ENCODE measurements at places on chromosomes 6 and 20.
A peak's percentile ranks its signal among the peaks of the same experiment; 100 is the strongest.

DNA sequence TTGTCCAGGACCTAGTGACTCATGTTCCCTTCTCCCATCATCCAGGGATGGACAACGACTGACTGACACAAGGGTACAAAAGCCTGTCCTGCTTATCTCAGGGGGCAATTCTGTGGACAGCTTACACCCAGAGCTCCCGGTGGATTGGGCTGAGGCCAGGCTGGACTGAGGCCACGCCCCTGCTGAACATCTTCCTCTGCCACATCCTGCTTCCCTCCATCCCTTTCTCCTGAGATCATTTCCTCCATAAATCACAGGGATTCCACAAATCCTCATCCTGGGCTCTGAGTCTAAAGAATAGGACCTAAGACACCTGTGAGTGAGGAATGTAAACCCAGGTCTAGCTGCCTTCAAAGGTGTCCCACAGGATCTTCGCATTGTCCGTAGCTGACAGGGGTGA lies 30.4 kb upstream of the RNF24 start:
- DNase-seq, result peak; percentile 44

DNA sequence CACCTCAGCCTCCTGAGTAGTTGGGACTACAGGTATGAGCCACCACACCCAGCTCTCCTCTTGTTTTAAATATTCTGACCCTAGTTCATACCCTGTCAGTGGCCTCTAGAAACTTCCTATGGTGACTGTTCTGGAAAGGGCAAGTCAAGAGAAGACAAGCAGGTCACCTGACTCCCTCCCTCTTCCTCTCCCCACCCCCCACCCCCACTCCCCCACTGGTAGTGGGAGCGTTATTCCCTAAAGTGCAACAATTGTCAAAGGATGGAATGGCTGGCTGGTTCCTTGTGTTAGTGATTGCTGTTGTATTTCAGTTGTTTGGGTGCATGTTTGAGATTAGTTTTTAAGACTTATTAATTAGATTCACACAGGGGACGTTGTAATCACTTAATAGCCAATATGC lies 136.1 kb downstream of the CARMIL1 start:
- DNase-seq, result no peak

DNA sequence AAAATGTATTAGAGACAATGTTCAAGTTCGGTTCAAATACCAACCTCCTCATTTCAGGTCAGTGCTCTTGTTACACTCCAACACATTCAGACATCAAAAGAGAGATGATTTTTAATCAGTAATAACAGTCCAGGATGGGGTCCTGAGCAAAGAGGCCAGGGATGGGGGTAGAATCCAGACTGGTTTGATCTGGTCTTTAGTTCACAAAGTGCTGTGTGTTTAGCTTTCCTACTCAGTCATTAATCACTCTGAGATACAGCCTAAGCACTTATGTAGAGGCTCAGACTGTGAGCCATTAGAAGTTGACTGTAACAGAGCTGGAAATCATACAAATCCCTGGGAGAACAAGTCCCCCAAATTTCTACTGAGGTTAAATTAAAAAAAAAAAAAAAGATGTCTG lies 241.6 kb downstream of the PTPRK start:
- DNase-seq, result no peak

GRCh38 chr6:1242446-1242845 lies 69.5 kb upstream of the FOXQ1 start:
- DNase-seq, result no peak

DNA sequence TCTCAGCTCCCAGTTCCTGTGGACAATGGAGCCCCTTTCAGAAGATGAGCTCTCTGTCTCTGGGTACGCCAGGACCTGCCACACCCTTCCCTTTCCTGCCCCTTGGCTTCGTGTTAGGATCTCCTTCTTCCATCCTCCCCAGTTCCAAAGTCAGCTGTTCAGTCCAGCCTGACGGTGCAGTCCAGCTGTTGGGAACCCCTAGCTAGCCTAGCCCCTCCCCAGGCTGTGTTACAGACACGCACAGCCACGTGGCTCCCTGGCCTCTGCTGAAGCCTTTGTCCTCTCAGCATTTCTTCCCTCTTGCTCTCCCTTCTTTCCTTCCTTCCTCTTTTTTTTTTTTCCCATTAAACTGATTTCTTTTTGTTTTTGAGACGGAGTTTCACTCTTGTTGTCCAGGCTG lies 12.4 kb upstream of the TFAP2C start:
- DNase-seq, result no peak

DNA sequence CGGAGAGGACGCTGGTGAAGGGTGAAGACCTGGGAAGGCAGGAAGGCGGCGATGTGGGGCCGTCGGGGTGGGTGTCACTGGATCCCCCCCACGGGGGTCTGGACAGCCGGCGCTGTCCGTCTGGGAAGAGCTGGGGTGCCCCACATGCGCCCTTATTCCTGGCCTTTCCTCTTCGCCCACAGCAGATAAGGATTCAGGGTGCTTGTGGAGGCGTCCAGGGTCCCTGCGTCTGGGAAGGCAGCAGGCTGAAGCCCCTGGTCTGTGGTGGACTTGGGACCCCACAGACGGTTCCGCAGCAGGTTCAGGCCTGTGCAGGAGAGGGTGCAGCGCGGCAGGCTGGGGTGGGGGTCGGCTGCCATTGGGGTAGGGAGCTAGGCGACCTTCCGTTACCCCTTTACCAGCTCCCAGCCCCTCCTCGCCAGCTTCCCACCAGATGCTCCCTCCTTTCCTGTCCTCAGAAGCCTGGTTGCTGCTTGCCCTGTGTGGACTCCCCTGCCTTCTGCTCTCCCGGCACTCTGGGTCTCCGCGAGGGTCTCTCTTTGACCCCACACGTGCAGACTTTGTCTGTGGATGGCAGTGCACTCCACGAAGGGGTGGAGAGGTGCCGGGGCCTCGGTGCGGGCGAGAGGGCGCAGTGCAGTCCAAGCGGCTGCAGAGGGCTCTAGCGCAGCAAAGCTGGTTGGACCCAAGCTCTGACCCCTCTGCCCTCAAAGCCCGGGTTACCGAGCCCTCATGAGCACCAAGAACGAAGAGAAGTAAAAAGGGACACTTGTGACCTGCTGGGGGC lies 2.1 kb upstream of the GATA5 start:
- no peak for DNase-seq

All from left forelimb (tissue), 1 donor.